ENCODE measurements at places on chromosomes 3 and 15.

DNA sequence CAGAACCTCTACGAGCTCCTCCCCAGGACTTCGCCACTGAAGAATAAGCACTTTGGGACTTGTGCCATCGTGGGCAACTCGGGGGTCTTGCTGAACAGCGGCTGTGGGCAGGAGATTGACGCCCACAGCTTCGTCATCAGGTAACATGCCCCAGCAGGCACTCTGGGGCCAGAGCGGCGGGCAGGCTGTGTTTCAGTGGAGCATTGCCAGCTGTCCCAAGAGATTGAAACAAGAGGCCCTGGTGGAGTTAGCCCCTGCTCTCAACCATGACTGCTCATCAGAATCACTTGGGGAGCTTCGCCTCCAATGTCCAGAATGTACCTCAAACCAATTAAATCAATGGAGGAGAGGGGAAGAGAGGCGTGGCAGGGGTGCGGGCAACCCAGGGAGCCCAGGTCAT lies 44.8 kb downstream of the ST8SIA2 start:
- no peak for DNase-seq

DNA sequence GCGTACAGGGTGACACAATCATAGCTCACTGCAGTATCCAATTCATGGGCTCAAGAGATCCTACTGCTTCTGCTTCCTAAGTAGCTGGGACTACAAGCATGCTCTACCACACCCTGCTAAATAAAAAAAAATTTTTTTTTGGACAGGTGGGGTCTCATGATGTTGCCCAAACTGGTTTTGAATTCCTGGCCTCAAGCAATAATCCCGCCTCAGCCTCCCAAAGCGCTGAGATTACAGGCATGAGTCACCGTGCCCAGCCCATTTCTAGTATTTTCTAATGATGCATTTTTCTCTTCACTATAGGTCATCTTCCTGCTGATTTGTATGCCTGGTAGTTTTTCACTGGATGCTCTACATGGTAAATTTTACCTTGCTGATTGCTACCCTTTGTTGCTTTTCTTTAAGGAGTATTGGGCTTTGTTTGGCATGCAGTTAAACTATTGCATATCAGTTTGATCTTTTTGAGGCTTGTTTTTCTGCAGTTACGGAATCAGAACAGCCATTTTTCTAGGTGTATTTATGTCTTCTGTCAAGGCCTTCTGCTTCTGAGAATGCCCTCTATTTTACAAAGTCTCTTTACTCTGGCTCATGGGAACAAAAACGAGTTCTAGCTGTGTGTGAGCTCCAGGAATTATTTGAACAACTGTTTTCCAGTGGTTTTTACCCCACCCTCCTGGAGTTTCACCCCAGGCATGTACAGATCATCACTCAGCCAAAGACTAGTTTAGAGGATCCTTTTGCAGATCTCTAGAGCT lies 14.2 kb upstream of the NPTN start:
- no peak for DNase-seq

GRCh38 chr3:188594139-188594538 lies 440.2 kb downstream of the LPP start:
- no peak for DNase-seq

- DNase-seq = no peak
These were observed 126.2 kb downstream of the MDFIC2 start for GRCh38 chr3:70186221-70186620.

DNA sequence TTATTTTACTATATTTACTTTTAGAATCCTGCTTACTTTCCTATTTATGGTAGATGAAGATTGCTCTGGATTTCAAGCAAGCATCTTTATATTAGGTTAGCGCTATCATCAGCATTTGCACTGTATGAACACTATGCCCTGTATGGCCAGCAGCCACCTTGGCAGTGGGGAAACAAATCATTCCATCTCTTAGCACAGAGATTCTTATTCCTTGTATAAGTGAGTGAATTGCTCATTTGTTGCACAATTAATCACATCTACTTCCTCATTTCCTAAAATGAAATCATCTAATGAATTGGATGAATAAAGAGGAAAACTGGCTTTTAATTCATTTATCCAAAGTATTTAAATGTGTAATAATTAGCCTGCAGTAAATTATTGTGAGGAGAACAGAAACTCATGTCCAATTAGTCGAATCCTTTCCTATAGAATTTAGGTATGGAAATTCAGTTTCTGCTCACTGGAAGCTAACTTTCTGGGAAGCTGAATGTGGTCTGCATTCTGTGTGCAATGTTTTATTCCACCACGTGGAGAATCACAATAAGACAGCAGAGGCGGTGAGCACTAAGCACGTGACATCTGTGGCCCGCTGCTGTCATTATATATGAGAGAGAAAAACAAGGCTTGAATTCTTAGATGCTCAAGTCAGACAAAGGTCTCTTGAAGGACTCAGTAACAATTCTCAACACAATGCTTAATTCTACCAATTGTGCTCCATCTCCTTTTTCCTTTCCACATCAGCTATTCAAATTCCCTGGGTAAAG lies 93.4 kb downstream of the PEX5L start:
- DNase-seq = no peak

All from CD4-positive, alpha-beta T cell treated with Interleukin-6 at 100 ng/mL for 8 hours (primary cell).